ENCODE measurements at places on chromosomes 5 and 9.

DNA sequence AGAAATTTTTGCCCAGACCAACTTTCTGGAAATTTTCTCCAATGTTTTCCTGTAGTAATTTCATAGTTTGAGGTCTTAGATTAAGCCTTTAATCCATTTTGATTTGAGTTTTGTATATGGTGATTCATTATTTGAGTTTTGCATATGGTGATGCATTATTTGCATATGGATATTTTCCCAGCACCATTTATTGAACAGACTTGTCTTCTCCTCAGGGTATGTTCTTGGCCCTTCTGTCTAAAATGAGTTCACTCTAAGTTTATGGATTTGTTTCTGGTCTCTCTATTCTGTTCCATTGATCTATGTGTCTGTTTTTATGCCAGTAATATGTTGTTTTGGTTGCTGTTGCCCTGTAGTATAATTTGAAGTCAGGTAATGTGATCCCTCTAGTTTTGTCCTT, 139.3 kb downstream of the SLC25A46 start:
- DNase-seq = no peak

GRCh38 chr9:136807281-136808074, at the start of gene RABL6:
TSS of gene RABL6 (plus strand) at chr9:136807948. CDS start at chr9:136808197, 249 bp downstream.
- DNase-seq = no peak

DNA sequence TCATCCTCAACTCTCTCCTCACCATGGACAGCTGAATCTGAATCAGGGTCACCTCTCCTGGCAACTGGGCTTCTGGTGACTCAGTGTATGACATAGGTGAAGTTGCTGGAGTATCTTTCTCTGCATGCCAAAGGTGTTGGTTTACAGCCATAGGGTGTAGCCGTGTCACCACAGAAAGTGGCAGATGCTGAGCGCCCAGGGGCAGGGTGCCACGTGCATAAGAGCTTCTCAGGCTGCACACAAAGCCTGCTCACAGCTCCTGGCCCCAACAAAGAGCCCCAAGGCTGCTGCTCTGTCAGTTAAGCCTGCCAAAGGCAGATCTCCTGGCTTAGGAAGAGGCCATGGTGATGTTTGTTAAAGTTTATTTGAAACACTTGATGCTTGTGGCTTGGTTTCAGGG, 297.7 kb upstream of the WWC1 start:
- no peak for DNase-seq

DNA sequence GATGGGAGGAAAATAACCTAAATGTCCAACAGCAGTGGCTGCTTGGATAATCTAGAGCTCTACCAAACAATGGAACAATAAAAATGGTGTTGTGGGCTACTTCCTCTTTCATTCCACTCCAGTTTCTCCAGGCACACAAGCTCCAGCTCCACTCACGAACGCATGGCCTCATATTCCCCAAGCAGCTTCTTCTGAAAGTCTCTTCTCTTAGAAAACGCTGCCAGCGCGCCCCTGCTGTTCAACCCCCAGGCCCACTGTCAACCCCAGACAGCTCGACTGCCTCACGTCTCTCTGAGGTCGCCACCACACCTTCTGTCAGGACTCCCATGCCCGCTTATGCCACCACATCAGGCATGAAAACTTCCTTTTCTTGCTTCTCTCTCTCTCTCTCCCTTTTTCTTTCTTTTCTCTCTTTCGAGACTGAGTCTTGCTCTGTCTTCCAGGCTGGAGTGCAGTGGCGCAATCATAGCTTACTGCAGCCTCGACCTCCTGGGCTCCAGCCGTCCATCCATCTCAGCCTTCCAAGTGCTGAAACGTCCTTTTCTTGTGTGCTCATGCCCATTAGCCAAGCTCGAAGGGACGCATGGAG, 16.2 kb downstream of the OR2V2 start:
- DNase-seq = no peak

DNA sequence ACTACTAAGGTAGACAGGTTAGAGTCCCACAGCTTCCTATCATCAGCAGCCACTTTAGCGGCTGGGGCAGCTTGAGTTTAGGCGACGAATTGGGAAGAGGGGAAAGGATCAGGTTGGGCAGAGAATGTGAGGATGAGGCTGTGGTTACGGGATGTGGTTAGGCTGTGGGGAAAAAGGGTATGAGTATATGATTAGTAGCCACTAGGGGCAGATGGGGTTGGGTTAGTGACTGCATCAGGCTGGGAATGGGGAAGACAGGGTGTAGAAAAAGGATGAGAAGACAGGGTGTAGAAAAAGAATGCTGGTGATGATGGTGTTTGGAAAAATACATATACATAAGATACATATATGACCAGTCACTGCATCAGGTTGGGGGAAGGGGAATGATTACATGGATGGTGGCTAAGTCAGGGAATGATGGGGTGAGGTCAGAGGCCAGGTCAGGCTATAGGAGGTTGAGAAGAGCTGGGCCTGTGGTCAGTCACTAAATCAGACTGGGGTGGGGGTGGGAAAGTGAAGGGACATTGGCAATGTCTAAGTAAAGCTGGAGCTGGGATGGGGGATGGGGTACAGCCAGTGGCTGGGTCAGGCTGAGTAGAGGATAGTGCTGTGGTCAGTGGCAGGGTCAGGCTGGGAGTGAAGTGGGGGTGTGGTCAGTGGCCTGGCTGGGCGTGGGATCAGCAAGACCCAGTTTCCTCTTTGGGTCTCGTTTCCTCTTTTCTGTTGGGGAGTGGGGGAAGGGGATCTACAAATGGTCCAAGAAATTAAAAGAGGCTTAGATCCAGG, 2.1 kb downstream of the TLN1 start:
- peak; percentile 63 for DNase-seq

All from skeletal muscle cell (primary cell).